Esophagus muscularis mucosa (tissue), 4 donors: ENCODE measurements at places on chromosomes 6 and 20. TPM values are rescaled to one million over a fixed set of nuclear protein-coding genes. Genes with fewer than 3 reads are reported as not detected.

SIRPA gene
- 35.9 TPM for total RNA-seq

CST4 gene
- not detected for total RNA-seq

IPCEF1 gene
- 1.6 TPM for total RNA-seq

GRCh38 chr6:137874204-137875057, 7.4 kb downstream of the TNFAIP3 start:
- DNase-seq = no peak
- H3K27me3 ChIP-seq = no peaks in the 10 kb centered on the region
- peaks cover 66% of the 10 kb centered on the region for H3K4me1 ChIP-seq
- H3K36me3 ChIP-seq = peaks cover 49% of the 10 kb centered on the region

DNA sequence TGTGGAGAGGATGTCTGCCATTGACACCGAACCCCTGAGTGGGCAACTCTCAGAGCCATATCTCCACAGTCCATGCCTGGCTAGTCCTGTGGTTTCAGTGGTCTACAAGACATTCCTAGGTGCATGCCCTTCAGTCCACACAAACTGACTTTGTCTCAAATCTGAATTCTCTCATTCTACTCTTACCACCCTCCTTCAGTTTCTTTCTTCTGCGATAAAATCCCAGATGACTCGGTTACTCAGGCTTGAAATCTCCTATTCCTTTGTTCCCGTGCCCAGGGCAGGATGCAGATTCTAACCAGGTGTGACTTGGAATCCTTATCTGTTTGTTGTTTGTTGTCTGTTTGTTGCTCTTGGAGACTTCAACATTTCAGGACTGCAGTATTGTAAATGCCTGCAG, 9.3 kb downstream of the CDS2 start:
- H3K4me3 ChIP-seq = no peak overlapping the region
- H3K36me3 ChIP-seq = no peaks in the 10 kb centered on the region
- H3K27ac ChIP-seq = peak overlapping the region; percentile 99
- DNase-seq = no peak
- H3K4me1 ChIP-seq = peaks cover 84% of the 10 kb centered on the region
- no peaks in the 10 kb centered on the region for H3K27me3 ChIP-seq

GRCh38 chr20:60362531-60362930, 404.3 kb downstream of the CDH26 start:
- H3K27me3 ChIP-seq = no peaks in the 10 kb centered on the region
- DNase-seq = no peak
- no peak overlapping the region for H3K27ac ChIP-seq
- H3K4me1 ChIP-seq = no peaks in the 10 kb centered on the region
- H3K4me3 ChIP-seq = no peak overlapping the region

- H3K27ac ChIP-seq = no peak overlapping the region
- DNase-seq = no peak
- peaks cover 22% of the 10 kb centered on the region for H3K36me3 ChIP-seq
- peaks cover 9% of the 10 kb centered on the region for H3K4me1 ChIP-seq
Observed at GRCh38 chr20:23393996-23394775, 27.1 kb downstream of the NAPB start.
